Cerebellar nuclear complex (tissue), 1 donor: ENCODE measurements at places on chromosomes 4 and X.

DNA sequence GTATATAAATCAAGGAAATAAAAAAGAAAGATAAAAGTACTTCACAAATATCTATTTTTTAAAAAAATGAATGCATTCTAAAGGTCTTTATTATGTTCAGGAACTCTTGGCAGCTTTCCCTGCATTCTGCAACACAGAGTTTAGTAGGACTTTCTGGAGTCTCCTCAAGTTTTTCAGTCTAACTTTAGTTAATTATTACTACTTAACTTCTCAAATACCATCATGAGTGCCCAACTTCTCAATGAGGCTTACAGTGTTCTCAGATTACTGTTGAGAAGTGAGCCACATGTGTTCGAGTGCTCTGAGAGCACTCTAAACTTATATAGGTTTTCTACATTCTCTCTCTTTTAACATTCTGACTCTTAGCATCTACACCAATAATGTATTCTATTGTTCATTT is 1852.9 kb upstream of the PCDH10 start:
- DNase-seq, result no peak

DNA sequence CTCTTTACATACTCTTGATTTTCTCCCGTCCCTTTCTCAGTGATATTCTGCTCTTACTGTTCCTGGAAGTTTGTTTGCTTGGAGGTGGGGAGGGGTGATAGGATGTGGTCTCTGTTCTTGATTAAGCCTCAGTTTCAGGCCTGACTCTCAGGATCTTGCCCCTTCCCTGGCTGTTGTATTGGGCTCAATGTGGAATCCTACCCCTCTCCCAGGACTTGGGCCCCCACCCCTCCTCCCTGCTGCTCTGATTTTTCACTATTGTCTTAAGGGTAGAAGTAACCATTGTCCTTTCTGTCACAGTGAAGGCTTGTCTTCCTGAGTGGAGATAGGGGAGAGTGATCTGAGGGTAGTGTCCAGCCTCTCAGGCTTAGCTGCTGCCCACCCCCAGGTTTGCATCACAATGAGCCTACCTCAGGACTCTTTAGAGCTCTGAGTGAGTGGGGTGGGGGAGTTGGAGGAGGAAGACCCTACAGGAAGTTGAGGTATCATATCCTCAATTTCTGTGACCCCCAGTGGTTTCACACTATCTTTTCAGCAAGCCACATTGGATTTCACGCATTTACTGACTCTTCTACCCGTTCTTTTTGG is 16.5 kb downstream of the CDKL5 start:
- no peak for DNase-seq

GRCh38 chr4:132865922-132866321 is 283.2 kb upstream of the PCDH10 start:
- DNase-seq, result no peak

GRCh38 chrX:119734897-119735339 is 23.5 kb upstream of the SOWAHD start:
- no peak for DNase-seq

GRCh38 chrX:82742351-82742750 is 765.7 kb upstream of the POU3F4 start:
- DNase-seq, result no peak

DNA sequence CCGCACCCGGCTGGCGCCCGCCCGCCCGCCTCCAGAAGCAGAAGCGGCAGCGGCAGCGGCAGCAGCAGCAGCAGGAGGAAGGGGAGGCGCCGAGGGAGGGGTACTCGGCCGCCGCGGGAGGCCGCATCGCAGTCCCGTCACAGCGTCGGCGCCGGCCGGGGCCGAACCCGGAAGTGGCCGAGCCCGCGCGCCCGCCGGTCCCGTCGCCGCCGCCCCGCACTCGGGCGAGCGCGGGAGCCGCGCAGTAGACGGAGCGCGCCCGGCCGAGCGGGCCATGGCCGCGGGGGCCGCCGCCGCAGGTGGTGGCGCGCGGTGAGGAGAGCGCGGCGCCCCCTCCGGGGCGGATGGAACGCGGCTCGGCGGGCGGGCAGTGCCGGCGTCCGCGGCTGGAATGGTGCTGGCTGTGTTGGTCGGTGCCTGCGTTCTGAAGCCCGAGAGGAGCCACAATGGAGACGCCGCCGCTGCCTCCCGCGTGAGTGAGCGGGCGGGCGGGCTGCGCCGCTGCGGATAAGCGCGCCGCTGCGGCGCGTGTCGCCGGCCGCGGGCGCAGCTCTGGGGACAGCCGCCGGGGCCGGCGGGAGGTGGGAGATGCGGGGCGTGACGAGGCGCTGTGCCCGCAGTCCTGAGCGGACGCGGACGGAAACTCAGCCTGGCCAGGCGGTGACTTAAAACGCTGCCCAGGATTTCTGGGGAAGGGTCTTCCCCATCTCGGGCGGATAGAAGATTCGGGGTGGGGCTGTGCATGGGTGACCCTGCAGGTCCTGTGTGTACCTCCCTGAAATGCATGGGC is at the start of gene KLHL2:
TSS of gene KLHL2 (plus strand) at position 131 of the 790 bp plus-strand sequence. CDS start at position 447, 316 bp downstream.
- DNase-seq, result no peak

DNA sequence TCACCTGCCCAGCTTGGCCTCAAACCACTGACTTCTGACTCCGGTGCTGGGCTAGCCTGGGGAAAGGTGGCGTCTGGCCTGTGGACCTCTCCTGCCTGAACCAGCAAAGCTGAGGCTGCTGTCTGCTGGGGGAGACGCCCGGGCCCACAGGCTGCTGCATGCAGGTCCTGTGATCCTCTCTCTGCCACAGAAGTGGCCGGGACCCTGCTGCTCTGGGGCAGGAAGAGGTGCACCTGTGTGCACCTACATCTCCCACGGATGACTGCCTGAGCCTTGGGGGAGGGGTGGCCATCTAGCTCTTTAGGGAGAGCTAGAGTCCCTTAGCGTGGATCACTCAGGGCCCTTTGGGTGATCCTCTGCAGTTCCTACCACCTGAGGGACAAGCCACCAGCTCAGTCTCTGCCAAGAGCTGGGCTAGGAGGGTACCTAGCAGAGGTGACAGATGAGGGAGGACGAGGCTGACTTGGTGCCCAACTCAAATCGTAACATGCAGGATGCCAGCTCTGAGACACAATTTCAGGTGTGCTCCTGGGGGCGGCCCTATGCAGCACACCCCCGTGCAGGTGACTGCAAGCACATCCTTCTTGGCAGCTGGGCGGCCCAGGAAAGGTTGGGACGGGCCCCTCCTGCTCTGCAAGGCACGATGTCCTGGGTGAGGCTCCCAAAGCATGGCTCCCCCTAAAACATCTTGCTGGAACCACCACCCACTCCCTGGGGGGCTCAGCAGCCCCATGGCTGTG is 22.5 kb downstream of the LETM1 start:
- DNase-seq, result no peak

- DNase-seq, result no peak
Observed at GRCh38 chr4:2832981-2833670, 10.5 kb upstream of the ADD1 start.

GRCh38 chrX:123983240-123983639 is 21.7 kb downstream of the STAG2 start:
- DNase-seq, result no peak
